ENCODE measurements at places on chromosomes 4 and X.

- DNase-seq = no peak
Observed at GRCh38 chr4:62344915-62345314, 1144.8 kb downstream of the ADGRL3 start.

- no peak for DNase-seq
Observed at GRCh38 chr4:142110136-142110535, 473.8 kb downstream of the IL15 start.

DNA sequence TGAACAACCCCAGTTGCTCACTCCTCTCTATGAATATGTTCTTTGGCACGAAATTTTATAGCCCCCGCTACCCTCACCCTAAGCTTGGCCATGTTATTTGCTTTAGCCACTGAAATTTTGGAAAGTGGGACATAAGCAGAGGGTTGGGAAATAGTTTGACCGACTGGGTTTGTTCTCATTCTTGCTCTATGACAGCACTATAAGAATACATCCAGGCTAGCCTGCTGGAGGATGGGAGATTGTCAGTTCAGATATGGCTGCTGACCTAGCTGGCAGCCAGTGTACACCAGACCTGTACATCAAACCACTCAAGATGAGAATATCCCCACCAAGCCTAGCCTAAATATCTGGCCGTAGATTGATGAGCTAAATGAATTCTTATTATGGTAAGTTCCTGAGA, 298.1 kb downstream of the PDGFC start:
- no peak for DNase-seq

DNA sequence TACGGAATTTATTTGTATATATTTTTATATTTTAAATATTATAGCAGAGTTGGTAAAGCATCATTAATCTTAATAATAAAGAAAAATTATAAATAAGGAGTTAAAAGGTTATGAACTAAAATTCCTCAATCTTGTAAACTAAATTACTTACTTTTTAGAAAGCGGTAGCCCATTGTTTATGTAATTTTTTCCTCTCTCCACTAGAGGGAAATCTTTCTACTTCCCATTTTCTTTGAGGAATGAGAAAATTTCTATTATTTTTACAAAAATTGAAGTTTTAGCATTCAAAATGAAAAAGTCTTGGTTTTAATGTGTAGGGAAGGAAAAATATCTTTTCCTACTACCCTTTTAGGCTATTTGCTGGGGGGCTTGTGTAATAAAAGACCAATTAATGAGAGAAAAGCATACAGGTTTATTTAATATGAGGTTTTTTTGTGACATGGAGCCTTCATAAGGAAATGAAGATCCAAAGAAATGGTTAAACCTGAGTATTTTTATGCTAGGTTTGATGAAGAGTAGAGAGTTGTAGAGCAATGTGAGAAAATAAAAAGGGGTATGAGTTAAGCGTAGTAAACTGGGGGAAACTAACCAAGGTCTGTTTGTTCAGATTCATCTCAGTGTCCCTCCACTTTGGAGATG, 68.7 kb upstream of the ADAD1 start:
- DNase-seq = no peak

All from amygdala (tissue), 56 donors.